ENCODE measurements at places on chromosomes 1 and 21.

DNA sequence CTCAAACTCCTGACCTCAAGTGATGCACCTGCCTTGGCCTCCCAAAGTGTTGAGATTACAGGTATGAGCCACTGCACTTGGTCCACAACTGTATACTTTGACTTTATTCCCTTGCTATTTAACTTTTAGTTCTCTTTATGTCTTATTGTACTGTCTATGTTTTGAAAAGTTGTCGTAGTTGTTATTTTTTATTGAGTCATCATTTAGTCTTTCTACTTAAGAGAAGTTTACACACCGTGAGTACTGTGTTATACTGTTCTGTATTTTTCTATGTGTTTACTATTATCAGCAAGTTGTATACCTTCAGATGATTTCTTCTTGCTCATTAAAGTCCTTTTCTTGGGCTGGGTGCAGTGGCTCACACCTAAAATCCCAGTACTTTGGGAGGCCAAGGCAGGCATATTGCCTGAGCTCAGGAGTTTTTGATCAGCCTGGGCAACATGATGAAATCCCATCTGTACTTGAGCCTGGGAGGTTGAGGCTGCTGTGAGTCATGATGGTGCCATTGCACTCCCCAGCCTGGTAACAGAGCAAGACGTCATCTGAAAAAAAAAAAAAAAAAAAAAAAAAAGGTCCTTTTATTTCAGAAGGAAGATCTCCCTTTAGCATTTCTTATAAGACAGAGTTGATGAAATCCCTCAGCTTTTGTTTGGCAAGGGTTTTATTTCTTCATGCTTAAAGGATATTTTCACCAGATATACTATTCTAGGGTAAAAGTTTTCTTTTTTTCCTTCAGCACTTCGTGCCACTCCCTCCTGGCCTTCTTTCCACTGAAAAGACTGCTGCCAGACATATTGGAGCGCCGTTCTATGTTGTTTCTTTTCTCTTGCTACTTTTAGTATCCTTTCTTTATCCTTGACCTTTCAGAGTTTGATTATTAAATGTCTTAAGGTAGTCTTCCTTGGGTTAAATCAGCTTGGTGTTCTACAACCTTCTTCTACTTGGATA, 47.6 kb downstream of the TNFSF18 start:
- no peak for DNase-seq

DNA sequence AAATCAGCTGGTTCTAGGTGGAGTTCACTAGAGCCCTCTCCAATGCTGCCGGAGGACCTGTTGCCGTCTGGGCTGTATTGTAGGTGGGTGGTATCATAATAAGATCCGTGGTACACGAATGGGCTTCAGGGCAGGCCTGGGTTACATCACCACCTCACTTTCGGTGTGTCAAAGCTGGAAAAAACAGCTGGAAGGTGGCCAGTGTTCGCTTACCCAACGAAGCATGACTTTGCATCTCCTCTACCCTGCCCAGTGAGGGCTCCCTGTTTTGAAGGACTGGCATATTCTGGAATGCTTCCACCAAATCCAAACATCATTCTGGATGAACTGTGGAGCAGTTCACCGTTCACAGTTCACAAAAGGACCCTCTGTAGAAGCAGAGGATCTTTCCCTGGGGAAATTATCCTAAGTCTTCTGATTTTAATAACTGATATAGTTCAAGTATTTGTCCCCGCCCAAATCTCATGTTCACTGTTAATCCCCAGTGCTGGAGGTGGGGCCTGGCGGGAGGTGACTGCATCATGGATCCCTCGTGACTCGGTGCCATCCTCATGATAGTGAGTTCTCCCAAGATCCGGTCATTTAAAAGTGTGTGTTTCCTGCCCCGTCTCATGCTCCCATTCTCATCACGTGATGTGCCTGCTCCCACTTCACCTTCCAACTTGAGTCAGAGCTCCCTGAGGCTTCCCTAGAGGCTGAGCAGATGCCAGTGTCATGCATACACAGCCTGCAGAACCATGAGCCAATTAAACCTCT, 429.0 kb downstream of the KIF26B start:
- no peak for DNase-seq

DNA sequence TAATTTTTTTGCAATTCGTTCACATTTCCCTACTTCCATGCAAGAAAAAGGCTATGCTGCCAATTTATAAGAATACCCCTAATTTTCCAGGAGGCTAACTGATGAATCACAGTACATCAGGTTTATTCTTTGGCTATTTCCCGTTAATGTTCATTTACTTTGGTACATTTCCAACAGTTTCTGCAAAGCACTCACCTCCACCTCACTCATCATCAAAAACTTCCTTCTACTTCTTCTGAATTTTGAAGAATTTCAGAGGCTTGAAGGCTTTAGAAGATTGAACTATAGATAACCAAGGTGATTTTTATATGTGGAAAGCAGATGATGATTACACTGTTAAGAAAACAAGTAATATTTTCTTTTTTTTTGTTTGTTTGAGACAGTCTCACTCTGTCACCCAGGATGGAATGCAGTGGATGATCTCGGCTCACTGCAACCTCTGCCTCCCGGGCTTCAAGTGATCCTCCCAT, 60.5 kb upstream of the HP1BP3 start:
- DNase-seq: no peak

DNA sequence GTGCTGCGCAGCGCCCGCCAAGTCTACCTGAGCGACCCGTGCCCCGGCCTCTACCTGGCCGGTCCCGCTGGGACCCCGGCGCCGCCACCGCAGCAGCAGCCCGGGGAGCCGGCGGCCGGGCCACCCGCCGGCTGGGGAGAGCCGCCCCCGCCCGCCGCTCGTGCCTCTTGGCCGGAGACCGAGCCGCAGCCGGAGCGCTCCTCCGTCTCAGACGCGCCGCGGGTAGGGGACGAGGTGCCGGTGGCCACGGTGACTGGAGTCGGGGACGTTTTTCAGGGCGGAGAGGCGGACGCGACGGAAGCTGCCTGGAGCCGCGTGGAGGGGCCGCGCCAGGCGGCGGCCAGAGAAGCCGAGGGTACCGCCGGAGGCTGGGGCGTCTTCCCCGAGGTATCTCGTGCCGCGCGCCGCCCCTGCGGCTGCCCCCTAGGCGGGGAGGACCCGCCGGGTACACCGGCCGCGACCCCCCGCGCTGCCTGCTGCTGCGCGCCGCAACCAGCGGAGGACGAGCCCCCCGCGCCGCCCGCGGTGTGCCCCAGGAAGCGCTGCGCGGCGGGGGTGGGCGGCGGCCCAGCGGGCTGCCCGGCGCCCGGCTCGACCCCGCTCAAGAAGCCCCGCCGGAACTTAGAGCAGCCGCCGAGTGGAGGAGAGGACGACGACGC, 646 bp downstream of the IER5 start:
- DNase-seq: peak; percentile 15

DNA sequence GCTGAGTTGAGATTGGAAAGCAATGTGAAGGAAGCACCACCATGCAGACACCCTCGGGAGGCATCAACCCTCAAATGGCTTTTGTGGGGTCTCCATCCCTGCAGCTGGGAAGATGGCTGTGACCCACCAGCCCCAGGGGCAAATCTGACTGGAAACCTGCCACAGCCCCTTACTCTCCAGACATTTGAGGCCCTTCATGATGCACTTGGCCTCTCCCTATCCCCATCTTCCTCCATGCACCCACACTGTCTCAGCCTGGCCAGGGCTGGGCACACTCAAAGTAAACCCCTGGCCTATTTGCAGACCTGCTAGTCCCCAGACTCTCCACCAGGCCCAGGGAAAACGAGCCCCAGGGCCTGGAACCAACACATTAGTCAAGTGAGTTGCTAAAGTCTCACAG, 205.2 kb downstream of the MATN1 start:
- no peak for DNase-seq

DNA sequence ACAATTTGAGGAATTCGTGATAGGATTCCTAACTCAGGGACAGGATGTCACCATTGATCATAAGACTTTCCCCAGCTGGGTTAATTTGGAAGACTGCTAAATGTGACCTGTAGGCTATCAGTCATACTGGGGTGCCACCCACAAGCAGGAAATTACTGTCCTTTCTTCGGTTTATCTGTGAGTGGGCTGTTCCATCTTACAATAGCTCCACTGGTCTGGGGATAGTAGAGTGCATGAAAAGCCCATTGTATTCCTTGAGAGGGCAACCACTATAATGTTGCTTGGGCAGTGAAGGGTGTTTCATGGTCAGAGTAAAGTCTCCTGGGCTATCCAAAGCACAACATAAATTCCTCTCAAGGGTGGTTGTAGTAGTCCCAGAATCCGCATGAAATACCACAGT, 1523.0 kb upstream of the B3GALT2 start:
- DNase-seq: no peak

GRCh38 chr1:166915042-166915441, 39.0 kb upstream of the TADA1 start:
- no peak for DNase-seq

DNA sequence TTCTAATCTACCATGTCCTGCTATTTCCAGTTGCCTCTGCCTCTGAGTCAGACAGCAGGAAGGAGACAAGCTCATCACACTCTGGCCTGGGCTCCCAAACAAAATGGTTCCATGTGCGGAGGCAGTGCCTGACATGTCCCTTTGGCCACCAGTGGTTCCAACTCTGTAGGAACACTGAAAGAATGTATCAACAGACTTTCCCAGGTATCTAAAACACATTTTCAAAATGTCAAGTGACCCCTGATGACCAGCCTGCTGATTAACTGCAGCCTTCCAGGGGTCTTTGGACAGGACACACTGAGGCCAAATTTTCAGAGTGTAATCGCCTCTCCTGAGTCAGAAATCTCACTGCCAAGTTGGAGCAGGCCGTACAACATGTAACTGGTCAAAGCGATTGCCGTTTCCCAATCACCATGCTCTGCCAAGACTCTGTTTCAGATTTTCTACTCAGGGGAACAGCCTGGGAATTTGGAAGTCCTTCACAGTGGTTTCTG, 172.7 kb downstream of the TPR start:
- no peak for DNase-seq

DNA sequence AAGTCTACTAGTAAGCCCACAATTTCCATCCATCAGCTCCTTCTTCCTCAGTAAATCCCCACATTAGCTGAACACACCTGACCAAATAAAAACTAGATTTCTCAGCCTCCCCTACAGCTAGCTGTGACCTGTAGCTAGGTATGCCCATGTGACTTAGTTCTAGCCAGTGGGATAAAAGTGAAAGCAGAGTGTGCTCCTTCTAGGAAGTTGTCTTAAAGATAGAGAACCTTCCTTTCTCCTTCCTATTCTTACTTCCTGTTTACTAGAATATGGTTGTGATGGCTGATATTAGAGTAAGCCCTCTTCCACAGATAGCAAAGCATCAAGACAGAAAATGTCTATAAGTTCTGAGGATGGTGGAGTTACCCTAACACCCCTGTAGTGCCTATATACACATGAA, 67.0 kb downstream of the PIK3R3 start:
- no peak for DNase-seq

Measured in stimulated activated naive B cell treated with anti-CD40 and anti-IgM and Interleukin-4, amounts not matched to agents 10 μg/mL and 1 μg/mL and 100 μg/mL, for 72 hours (primary cell).